ENCODE measurements at places on chromosomes 12 and 14.

GRCh38 chr14:50320283-50320682 is 8.2 kb downstream of the DMAC2L start:
- no peak for DNase-seq

GRCh38 chr12:29024117-29024516 is 125.0 kb upstream of the FAR2 start:
- no peak for DNase-seq

GRCh38 chr12:117120787-117121186 is 21.6 kb upstream of the TESC start:
- DNase-seq = no peak

- no peak for DNase-seq
These were observed 80.0 kb upstream of the RPH3A start for GRCh38 chr12:112711507-112711906.

DNA sequence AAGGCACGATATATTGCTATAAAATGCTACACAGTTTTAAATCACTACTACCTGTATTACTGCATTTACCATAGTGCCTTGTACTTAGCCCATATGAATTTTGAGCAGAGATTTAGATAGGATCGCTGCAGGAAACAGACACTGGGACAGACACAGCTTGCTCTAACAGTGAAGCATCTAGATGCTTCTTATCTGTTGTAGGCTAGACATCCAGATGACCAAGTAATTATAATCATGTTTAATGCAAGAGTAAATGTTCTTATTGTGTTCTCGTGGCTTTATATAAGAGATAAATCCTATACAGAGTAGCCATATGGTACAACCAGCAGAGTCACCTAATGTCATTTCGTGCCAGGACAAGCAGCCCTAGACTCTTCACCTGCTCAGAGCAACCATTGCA is 92.8 kb downstream of the ASCL1 start:
- no peak for DNase-seq

GRCh38 chr12:96327346-96327745 is 72.9 kb downstream of the CDK17 start:
- DNase-seq = no peak
